HAP-1 (cell line): ENCODE measurements at places on chromosomes 3 and 15.

DNA sequence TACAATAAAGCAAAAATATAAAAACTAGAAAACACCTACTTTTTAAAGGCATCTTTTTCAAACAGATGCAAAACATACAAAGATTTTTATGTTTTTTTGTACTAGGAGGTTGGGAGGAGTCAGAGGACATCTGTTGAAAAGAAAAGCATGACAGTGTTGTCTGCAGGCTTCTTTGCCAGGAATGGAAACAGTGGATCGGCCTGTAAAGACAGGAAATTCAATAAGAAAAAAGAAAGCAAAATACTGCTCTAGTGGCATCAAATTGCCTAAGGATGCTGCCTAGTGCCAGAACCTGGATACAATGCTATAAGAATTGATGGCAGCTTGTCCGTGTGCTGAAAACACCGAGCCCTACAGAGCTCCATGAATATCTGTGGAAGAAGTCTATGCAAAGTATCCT is 69.9 kb downstream of the TBC1D5 start:
- no peak for DNase-seq

GRCh38 chr3:62898530-62899496 is 23.6 kb upstream of the CADPS start:
- no peak for DNase-seq

DNA sequence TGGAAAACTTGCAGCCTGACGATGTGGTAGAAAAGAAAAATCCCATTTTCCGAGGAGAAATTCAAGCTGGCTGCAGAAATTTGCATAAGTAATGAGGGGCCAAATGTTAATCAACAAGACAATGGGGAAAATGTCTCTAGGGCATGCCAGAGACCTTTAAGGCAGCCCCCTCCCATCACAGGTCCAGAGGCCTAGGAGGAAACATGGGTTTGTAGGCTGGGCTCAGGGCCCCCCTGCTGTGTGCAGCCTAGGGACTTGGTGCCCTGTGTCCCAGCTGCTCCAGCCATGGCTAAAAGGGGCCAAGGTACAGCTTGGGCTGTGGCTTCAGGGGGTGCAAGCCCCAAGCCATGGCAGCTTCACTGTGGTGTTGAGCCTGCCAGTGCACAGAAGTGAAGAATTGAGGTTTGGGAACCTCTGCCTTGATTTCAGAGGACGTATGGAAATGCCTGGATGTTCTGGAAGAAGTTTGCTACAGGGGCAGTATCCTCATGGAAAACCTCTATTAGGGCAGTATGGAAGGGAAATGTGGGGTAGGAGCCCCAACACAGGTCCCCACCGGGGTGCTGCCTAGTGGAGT is 75.9 kb upstream of the CADPS start:
- no peak for DNase-seq

GRCh38 chr3:51961602-51962569 is 5.4 kb downstream of the PCBP4 start:
- peak; percentile 53 for DNase-seq

DNA sequence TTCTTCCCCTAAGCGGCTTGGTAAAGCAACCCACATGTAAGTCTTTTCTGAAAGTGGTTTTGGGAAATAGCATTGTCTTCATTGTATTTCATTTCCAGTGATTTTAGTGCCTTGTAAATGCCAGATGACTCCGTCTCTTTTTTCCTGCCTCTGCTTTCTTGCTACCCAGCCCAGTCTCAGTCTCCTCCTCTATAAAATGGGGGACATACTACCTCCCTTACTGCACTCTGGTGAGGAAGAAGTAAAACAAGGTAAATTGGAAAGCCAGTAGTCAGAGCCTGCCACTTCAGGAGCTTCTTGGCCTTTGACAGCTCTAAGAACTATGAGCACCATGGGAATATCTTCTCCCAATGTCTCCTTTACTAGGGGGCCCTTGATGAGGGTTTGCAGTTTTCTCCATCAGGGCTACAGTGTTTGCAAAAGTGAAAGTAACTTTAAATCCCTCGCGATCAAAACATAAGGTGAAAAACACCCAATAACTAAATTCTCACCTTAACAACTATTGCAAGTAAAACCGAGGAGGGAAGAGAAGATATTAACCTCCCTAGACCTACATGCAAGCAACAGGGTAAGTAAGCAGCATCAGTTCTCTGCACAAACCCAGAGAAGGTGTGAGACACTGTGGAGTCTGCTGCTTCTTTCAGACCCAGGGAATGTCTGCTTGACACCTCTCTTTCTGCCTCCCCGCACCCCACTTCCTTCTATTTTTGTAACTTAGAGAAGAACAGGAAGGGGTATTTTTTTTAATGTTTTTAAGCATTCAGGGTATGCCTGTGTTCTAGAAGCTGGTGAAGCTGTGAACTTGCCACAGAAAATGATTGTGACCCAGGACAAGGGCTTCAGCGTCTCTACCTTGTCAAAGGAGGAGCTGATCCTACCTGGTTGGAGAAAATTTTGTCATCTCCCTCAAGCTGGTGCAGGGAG is 159.1 kb upstream of the EOMES start:
- DNase-seq = no peak

DNA sequence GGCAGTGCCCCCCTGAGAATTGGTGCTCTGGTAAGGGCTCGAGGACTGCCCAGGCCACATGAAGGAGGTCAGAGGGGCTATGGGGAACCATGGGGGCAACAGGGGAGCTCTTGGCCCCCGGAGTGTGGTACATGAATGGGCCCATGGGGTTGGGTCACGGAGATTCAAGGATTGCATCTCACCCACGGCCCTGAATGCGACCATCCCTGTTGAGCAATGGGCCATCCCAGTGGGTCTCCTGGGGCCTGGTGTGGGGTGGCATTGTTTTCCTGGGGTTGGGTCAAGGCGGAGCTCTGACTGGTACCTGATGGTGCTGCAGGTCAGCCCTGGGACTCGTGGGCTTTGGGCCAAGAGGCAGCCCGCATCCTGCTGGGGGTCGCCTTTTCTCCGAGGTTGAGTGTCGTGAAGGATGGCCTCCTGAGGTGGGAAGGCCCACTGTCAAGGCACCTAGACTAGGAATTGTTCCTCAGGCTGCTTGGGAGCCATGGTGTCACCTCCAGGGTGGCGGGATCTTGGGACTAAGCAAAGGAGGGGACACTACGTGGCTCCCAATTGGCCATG is 198.3 kb downstream of the UBE3A start:
- DNase-seq = no peak

DNA sequence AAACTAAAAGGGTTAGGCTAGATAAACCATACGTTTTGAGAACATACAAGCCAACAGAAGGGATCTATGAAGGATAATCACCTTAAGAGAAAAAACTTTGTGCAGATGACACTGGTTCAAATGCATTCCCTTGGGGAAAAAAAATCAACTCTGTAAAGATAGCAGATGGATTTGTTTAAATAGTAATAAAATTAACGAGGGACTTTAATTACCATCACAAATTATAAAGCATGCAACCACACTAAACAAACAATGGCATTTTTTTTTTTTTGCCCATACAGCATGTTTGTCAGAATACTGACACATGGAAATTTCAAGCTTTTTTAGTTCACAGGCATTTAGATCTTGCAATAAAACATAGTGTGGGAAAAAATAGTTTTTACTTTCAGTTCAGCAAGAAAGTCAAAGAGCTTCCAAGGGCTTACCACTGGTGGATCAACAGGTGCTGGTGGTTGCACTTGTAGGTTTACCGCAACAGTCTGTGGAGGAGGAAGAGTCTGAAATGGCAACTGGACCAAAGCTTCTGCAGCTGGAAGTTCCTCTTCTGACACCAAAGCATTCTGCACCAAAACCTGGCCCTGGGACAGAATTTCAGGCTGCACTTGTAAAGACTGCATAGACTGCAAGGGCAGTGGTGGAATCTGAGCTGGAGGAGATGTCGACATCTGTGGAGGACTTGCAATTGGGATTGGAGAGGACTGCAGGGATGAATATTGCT is 53.1 kb downstream of the PHC3 start:
- no peak for DNase-seq

- DNase-seq = no peak
Observed at GRCh38 chr3:177832880-177833279, 635.6 kb upstream of the TBL1XR1 start.

DNA sequence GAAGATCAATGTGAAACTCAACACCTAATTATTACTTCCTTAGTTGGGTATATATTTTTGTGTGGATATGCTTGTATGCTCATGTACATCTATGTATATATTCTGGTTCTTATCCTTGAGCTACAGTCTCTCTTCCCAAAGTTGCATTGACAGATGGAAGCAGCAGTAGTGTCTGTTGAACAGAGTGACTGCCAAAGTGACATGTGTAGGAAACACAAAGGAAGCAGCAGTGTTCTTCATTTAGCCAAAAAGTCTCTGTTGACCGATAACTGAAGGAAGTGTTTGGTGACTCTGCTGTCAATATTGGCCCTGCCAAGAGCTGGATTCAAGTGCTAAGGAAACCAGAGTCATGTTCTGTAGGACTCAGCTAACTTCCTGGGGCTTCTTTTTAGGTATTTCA is 123.8 kb downstream of the C3orf70 start:
- no peak for DNase-seq

GRCh38 chr3:129313665-129314385 is 35.2 kb downstream of the HMCES start:
- peak; percentile 24 for DNase-seq

DNA sequence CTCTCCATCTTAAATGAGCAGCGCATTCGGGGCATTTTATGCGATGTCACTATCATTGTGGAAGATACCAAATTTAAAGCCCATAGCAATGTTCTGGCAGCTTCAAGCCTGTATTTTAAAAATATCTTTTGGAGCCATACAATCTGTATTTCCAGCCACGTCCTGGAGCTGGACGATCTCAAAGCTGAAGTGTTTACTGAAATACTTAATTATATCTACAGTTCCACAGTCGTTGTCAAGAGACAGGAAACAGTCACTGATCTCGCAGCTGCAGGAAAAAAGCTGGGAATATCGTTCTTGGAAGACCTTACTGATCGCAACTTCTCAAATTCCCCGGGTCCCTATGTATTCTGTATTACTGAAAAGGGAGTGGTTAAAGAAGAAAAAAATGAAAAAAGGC is 44.4 kb upstream of the RASA2 start:
- no peak for DNase-seq

DNA sequence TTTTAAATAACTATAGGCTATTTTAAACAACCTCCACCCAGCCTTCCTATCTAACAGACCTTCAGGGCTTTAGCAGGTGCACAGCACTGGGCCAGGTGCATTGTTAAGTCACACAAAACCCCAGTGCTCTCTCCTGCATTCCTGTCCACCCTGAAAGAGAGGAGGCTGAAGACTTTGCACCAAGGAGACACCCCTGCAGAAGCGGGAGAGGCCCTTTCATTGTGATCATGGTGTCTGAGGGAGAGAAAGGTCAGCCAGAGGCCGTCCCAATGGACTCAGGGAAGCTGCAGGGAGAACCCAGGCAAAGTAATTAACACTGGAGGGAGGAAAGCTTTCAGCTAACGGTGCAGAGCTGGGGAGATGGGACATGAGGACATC is 5.2 kb downstream of the LRIG1 start:
- DNase-seq = peak; percentile 28

- no peak for DNase-seq
Observed at GRCh38 chr15:48986240-48986639, 22.5 kb upstream of the SHC4 start.

- DNase-seq = no peak
Observed at GRCh38 chr15:53671545-53671944, 87.9 kb downstream of the WDR72 start.

DNA sequence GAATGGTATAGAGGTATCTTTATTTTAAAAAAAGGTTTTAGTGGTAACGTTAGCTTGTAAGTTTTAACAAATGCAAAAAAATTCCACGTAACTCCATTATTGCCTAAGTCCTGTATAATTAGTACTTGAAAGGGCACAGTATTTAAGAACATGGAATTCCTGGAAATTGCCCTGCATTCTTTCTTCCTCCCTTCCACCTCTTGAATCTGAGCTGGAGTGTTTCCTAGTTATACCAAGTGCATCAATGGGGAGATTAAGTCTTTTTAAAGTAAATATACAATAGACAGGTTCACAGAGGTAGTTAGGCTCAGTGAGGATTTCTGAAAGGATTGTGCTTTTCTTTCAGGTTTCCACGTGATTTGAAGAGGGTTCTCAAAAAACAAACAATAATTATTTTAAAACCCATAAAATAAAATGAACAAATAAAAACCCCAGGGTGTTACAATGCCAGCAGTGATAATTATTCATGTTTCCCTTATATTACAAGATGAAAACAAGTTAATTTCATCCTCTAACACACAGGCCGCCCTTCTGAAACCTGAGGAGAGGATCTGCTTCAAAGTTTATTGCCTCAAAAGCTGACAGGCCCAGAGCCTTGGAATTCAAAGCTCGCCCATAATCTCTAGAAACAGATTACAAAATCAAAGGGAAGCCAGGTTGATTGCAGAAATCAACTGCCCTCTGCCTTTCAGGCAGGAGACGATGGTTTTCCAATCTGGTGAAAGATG is 128.8 kb upstream of the LMOD3 start:
- peak; percentile 60 for DNase-seq

DNA sequence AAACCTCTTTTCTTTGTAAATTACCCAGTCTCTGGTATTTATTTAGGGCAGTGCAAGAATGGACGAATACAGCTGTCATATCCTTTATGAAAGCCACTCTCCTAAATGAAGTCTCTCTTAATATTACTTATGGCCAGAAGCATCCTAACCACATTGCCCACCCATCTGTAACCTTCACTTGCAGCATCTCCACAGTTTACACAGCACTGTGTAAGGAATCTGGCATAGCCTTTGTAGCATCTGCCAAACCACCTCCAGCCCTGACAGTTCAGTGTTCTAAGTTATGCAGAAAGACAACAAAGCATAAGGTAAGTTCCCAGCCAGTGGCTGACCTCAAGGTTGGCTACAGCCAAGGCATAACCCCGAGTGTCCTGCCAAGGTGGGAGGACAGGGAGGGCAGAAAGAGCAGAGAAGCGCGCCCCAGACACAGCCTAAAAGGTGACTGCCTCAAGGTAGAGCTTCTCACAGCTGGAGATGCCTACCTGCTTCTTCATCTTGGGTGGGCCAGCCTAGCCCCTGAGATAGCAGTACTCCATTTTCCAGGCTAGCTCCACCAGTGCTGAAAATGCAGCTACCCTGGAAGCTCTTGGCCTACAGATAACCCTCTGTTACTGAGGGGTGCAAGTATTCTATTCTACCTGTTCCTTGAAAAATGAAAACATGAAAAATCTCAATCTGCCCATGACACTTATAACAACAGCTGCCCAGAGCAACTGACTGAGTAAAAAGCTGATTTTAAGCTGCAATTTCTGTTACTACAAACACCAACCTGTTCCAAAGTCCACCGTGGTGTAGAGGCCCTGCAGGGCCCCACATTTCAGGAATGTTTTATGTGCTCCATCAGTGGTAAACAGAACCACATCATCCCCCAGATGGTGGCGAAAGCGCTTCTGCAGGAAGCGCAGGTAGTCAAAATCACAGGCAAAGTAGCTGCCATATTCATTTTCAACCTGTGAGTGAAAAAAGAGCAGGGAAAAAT is 39.3 kb downstream of the GLB1 start:
- no peak for DNase-seq
